ENCODE measurements at places on chromosomes 12 and 14.

DNA sequence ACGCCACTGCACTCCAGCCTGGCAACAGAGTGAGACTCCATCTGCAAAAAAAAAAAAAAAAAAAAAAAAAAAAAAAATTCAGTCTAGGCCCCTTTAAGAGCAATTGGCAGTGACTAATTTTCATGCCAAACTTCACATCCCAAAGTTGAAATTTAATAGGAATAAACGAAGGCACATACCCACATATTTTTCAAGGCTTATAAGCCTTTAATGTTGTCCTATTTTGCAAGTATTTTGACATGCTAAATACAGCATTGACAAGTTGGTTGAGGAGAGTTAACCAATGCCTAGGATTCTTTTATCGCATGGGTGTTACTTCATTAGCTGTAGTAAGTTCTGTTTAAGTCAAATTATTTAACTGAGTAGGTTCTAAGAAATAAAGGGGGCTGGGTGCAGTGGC is 23.5 kb upstream of the HIP1R start:
- no peak for DNase-seq

DNA sequence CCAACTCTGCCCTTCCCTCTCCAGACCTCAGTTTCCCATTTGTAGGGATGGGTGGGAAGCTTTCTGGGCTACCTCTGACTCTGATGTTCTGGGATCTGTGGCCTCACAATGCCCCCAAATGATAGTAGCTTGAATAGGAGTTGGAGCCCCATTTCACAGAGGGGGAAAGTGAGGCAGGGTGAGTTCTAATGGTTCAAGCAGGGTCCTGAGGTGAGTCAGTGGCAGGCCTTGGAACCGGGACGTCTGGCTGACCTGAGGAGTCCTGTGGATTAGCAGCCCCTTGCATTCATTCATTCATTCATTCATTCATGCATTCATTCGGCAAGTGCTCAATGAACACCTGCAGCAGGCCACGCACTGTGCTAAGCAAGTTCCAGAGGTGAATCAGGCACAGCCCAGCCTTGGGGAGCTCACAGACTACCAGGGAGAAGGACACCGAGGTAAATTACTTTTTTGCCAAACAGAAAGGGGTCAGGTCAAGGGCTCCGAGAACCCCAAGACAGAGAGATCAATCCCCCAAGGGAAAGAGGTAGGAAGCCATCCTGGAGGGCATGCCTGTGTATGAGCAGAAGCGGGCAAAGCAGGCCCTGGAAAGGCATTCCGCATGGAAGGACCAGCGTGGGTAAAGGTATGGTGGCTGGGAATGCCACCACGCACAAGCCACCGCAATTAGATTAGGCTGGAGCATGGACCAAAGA is 818 bp upstream of the TMEM119 start:
- DNase-seq, result no peak

GRCh38 chr14:72726444-72726843 is 167.5 kb downstream of the DPF3 start:
- DNase-seq, result no peak

DNA sequence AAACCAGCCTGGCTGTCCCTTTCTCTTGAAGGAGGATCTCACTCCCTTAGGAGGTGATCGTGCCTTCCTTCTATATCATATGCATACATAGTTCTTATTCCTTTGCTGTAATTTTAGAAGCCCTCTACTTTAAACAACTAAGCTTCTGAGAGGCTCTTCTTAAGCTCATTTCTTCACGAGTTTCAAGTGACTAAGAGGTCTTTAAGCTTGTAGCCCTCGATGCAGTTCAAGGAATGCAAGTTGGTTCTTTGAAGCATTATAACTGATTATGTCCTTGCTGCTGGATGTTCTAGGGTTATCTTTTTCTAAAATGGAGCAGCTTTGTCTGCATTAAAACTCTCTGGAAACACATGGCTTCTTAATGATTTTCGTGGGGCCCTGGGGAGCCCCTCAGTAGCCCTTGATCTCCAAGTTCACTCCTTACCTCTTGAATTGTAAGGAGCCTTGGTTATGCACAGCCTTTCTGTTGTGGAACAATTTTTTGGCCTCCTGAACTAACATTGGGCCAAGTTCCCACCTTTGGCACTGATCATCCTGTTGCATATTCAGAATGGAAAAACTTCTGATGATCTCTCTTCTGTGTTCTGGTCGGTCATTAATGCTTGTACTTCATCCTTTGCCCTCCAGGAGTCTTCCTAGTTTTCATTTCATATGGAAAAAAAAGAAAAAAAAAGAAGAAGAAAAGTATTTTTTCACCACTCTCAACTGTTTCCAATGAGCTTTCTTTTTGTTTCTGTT is 12.6 kb downstream of the RASSF8 start:
- no peak for DNase-seq

DNA sequence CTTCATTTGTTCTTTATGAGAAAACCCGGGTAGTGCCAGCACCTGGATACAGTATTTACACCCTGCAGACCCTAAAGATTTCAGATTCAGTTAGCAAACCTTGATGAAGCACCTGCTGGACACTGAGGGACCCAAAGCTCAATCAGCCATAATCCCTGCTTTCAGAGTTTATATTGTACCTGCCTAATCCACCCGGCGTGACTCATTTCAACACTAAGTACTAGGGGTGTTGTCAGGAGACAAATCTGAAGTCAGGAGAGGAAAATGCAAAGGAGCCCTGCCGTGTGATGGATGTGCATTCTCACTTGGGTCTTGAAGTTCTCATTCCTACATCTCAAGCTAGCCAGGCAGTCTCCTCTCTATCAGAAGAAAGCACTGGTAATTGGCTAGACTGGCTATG is 176.7 kb upstream of the BCL2L14 start:
- DNase-seq, result no peak

DNA sequence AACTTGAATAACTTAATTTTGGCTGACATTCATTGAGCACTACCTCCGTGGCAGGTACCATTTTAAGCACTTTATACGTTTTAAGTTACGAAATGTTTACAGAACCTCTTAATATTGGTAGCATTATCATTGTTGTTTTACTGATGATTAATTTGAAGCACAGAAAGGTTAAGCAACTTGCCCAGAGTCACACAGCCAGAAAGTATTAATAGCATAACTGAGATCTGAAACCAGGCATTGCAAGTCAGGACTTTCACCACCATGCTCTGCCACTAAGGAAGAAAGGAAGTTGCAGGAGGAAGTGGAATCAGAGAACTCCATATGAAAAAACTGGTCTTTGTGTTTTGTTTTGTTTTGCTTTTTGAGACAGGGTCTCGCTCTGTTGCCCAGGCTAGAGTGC is 28.2 kb upstream of the BCAT1 start:
- no peak for DNase-seq

GRCh38 chr12:89126712-89127111 is 225.6 kb downstream of the DUSP6 start:
- DNase-seq, result no peak

GRCh38 chr12:83343767-83344166 is 657.1 kb downstream of the TMTC2 start:
- no peak for DNase-seq

- DNase-seq, result no peak
Observed at GRCh38 chr12:89243771-89244170, 108.5 kb downstream of the DUSP6 start.

DNA sequence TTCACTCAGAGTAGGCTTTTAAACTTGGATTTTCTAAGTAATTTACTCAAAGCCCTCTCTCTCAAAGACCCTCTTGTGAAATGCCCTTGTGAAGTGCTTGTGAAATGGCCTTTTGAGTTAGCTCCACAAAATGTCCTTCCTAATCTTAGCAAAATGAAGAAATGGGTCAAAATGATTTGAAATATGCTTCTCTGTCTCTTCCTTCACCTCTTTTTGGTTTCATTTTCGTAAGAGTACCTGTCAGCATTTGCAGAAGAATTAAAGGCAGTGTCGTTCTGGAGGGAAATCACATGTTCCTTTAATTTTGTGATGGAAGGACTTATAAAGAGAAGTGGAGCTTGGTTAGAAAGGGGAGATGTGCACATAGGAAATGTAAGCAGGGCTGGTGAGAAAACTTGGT is 93.7 kb downstream of the HMGA2 start:
- DNase-seq, result no peak

- DNase-seq, result no peak
Observed at GRCh38 chr12:50309950-50310349, 26.6 kb upstream of the LIMA1 start.

DNA sequence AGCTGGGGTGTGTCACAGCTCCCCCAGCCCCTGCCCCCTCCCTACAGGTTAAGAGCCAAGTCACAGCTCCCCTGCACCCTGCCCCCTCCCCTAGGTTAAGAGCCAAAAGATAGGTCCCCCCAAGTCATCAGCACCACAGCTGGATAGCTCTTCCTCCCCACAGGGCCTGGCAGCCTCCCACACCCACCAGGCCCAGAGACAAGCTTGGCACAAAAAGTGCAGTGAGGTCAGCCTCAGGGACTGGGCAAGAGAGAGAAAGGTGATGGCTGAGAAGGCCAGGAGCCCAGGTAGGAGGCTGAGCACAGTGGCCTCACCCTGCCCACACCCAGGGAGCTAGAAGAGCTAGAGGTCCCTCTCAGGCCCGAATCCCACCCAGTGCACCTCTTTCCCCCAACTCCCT is 8.7 kb downstream of the ITGA7 start:
- DNase-seq, result no peak

DNA sequence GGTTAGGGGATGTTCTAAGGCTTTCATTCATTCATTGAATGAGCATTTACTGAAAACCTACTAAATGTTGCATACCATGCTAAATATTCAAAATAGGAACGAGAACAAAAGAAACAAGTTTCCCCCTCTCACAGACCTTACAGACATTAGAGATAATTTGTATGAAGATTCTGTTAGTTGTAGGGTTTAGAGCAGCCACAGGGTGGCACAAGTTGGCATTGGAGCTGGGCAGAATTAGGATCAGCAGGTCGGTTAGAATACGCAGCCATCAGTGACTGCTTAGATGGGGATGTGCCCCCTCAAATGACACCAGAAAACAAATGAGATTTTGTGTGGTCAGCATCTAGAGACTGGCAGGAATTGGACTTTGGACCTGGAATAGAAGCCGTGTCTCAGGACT is 166.3 kb upstream of the DAAM1 start:
- DNase-seq, result no peak

DNA sequence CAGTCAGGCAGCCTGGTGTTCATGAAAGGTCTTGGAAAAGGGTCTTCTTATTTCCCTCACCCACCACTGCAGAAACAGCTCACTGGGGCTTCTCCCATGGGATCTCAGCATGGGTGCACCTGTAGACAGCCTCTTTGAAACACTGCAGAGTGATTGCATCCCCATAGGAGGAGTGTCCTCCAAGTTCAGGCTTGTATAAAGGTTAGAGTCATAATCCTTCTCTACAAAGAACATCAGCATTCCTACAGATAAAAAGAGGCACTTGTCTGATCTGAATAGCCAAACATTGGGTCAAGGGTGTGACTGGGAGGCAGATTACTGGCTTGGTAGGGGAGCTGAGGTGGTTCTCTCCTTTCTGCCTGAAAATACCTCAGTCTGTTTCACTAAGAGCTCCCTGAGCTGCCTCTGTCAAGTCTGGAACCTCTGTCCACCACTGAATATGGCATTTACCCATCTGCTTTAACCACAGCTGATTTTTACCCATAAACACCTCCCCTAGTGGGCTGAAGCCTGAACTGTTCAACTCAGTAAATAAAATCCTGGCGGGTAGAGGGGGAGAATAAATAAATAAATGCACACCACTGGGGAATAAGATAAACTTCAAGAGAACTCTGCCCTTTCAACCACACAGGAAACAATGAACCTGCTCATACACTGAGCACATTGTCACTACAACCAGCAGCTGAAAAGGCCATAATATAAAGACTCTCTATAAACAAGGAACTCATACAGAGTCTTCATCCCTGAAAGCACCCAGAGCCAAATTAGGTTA is 120.7 kb upstream of the SCAF11 start:
- DNase-seq, result no peak

- no peak for DNase-seq
Observed at GRCh38 chr14:50619569-50620141, 48.5 kb downstream of the SAV1 start.

DNA sequence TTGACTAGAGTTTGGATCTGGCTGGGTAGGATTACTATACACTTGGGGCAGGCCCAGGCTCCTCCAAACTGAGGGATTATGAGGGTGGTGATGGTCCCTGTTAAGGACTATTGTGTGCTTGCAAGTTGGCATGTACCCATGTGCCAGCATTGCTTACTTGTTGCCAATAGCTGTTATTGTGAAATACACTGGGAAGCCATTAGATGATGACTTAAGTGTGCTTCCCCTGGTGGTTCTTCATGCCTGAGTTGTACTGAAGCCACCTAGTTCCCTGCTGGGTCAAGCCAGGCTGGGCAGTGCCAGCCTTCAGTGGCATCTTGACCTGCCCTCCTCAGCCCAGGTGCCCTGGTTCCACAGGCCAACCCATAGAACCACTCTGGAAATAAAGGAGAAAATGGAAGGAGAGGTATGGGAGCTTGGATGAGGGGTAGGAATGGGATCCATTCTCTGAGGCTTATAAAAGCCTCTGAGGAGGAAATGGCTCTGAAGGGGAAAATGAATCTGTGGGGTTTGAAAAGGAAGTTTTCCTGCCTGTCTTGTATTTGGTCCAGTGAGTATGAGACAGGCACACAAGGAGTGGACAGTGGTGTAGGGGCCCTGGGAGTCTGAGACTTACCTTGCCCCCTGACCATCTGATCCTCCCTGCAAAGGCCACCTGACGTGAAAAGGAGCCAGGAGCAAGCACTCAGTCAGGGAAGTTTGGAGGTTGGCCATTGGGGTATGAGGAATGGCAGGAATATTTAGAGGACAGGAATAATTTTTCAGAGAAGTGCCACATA is 724 bp downstream of the LTB4R start:
- no peak for DNase-seq

- DNase-seq, result peak; percentile 34
Observed at GRCh38 chr12:1811281-1811947, 9.0 kb upstream of the LRTM2 start.

- DNase-seq, result no peak
Observed at GRCh38 chr12:116299064-116299463, 21.6 kb upstream of the MED13L start.

DNA sequence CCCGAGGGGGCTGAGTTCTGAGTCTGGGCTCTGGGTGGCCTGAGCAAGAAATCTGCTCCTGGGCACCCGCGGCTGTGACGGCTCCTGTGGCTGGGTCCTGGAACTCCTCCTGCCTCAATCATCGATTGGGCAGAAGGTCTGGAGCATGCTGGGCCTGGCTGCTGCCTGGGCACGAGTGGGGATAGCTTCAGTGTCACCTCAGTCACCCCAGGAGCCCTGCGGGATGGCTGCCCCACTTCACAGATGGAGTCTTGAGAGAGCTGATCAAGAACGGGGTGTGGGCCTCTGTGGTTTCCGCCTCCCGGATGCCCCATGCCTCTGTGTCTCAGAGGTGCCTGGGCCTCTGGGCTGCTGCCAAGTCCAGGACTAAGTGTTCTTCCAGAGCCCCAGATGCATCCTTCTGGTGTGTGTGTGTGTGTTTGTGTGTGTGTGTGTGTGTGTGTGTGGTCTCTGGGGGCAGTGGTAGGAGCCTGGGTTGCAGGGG is 185.6 kb upstream of the C14orf180 start:
- DNase-seq, result peak; percentile 22

- no peak for DNase-seq
Observed at GRCh38 chr12:132850291-132850690, 21.6 kb upstream of the GOLGA3 start.

DNA sequence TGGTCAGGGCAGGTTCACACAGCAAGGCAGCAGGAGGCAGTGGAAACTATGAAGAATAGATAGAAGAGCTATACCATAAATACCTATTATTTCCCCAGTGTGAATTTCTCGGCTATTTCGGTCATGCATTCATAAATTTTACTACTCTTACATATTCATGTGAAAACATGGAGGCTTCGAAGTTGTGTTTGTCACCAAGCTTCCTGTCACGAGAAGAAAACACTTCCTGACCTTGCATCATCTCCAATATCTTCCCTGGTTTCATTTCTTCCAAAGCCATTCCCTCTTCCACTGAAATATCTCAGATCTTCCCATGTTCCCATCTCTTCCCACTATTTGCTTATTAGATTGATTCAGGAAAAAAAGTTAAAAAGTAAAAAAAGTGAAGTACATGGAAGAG is 80.4 kb downstream of the CPNE8 start:
- DNase-seq, result no peak

All from activated T-cell treated with anti-CD3 and anti-CD28 coated beads for 4 hours (primary cell).